CD4-positive, alpha-beta T cell treated with Interleukin-6 for 4 hours (primary cell): ENCODE measurements at places on chromosomes 7 and 10.

- no peak for DNase-seq
These were observed 122.4 kb upstream of the PCBD1 start for GRCh38 chr10:71010730-71011129.

- DNase-seq = no peak
These were observed 26.2 kb upstream of the MSRB2 start for GRCh38 chr10:23069019-23069815.

DNA sequence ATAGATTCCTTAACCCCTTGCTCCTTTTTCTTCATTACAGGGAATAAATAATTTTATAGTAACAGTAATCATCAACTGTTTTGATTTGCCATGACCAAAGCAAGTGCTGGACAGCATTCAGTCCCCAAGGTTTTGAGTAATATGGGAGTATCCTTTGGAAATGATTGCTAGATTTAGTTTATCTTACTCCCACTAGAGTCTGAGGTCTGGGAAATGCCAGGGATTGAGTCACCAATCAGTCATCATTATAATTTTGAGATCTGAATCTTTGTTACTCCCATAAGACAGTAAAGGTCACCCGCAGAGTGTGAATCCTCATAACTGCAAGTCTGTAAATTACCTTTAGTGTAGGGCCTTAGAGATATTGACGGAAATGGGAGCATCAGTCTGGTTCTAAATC lies 133.7 kb upstream of the SEMA3E start:
- no peak for DNase-seq

DNA sequence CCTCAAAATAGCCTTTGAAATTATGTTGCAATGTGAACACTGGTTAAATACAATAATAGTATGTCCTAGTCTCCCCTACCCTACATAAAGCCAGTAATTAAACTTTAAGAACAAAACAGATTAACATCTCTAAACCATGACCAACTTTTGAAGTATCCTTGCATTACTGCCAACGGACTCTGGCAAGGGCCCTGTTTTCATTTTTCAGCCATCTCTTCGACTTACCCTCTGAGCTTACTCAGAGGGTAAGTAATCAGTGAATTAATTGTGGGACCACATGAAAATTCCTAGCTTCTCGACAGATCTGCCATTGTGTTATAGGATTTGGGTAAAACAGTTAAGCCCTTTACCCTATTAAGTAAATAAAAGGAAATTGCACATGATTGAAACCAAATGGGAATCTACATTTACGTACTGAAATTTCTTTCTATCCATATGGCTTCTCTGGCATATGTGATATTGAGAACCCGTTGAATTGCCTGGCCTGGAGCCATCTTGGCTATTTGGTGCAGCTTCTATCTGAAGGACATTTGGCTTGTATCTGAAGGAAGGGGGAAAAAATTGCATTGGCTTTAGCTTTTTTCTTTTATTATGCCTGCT lies 39.6 kb downstream of the DYNC1I1 start:
- no peak for DNase-seq

DNA sequence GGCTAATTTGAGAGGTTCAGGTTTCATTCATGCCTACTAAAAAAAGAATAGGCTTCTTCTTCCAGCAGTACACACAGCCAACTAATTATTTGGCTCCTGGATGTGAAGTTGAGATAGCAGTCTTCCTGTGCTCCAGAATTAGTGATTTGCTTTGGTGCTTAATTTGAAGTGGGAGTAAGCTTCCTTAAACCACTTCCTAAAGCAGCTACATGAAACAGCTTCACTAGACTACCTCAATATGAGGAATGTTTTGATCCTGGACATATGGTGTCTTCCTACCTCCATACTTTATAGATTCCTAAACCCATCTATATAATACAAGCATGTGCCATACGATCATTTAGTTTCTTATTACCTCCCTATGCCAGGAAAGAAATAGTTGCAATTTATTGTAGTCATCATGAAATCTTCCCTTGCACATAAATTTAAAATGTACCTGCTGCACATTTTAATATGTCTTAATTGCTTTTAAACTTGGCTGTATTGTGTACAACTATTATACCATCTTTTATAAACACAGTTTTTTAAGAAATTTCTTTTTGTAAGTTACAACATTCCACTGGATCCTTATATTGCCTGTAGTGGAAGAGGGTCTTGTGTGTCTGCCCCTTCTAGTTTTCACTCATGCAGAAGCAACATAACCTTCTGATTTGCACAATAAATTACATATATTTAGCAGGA lies 8.6 kb downstream of the VIM start:
- no peak for DNase-seq

DNA sequence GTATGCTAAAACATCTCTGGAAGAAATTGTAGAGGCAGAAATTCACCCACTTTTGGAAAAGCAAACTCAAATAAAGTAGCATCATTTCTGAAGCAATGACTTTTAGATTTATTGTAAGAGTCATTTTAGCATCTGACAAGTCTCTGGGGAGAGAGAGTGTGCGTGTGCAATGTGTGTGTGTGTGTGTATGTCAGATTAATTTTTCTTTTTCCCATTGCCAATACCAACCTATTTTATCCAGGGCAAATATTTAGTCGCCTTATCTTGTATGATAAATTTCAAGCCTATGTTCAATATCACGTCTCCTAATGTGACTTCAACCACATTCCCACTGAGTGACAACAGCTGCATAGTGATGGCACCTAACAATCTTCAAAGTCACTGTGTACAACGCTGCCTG lies 101.7 kb downstream of the NEBL start:
- DNase-seq = no peak

GRCh38 chr10:84191106-84191505 lies 3.2 kb upstream of the CDHR1 start:
- peak; percentile 42 for DNase-seq

DNA sequence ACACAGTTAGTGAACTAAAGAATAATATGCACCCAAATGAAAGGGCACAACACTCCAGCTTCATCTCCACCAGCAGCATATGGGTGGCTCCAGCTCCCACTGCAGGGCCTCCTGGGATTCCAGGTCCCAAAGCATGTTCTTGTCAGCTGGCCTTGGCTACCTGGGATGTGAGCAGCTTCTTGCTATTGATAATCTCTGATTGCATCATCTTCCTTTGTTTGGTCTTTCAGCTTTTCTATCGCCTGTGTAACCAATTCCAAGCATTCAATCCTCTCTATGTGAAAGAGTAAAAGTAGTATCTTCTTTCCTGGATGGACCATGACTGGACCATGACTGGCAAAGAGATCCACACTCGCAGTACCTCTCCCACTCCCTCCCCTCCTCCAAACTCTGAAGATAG lies 333.9 kb upstream of the GLI3 start:
- no peak for DNase-seq

GRCh38 chr7:96238474-96238873 lies 83.4 kb downstream of the SLC25A13 start:
- DNase-seq = no peak

DNA sequence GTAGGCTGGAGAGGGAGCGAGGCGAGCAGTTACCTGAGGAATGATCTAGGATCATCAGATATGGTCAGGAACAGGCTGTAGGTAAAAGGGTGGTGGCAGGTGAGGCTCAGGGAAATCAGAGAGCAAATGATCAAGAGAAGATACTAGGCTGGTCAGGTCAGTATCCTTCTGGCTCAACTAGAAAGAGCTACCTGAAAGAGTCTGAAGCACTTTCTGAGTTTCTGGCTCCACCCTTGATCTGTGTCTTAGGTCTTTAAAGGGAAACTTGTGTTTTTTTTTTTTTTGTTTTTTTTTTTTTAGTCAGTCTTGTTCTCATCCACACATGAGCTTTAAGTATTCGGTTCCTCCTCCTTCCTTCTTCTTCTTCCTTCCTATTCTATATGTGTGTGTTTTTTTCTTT lies 10.5 kb downstream of the ADAM22 start:
- DNase-seq = no peak

GRCh38 chr7:18727115-18727870 lies 231.7 kb downstream of the HDAC9 start:
- no peak for DNase-seq

GRCh38 chr10:82377608-82378007 lies 502.6 kb downstream of the NRG3 start:
- no peak for DNase-seq

GRCh38 chr7:17773289-17773626 lies 167.0 kb downstream of the SNX13 start:
- DNase-seq = no peak

DNA sequence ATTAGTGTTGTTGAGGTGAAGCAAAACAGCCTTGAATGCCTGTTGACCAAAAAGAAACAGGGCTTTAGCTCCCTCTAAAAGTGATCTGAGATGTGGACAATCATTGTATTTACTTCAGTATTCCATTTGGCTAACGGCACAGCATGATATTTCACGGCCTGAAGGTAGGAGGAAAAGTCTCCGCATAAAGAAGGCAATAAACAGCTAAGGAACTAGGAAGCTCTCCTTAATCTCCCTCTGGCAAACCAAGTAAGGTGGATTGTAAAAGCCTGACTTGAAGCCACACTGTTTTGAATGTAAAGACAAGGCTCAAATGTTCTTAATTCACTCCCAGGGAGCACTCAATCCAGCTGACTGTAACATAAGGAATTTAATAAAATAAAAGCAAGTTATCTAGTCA lies 160.0 kb upstream of the ZNF804B start:
- no peak for DNase-seq

DNA sequence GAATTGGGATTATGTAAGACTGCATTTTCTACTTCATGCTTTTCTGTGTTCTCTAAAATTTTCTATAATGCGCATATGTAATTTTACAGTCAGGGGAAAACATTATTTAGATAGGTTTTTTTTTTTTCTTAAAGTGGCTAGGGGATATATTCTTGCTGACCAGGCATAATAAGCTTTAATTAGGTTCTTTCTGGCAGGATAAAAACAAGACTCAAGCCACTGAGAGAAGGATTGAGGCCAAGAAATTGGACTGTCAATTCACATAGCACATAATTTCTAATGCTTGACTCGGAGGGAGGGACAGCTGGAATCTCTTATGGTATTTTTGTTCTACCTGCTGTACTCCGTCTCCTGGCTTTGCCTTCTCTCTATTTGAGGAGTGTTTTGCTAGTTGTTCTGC lies 119.8 kb upstream of the NPVF start:
- DNase-seq = no peak

DNA sequence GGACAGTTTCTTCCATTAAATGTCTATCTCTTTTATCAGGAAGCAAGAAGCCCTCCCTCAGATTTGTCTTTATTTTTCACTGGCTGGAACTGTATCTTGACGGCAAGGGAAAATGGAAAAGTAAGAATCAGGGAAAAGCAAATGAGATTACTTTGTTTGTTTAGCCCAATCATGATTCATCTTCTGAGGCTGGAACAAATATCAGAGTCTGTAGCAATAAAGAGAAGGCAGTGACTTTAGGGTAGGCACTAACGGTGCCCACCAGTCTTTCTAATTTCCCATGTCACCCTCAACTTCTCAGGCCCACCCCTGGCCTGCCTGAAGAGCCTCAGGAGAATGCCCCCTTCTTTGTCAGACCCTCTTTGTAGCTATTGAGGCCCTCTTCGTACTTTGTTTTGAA lies 36.3 kb upstream of the GOLGA7B start:
- DNase-seq = no peak

DNA sequence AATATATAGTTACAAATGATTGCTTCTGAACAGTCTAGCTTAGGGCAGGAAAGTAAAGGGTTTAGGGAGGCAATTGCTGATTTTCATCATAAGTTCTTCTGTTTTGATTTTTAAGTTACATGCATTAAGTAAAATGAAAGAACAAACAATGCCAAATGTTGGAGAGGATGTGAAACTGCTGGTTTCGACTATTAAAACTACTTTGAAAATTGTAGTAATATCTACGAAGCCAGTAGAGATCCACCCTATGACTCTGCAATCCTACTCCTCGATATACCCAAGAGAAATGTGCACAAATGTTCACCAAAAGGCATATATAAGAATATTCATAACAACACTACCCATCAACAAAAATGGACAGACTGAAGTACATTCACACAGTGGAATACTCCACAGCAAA lies 24.3 kb downstream of the PDZD8 start:
- DNase-seq = no peak

- DNase-seq = no peak
These were observed 29.2 kb downstream of the TFAM start for GRCh38 chr10:58414270-58415041.

- no peak for DNase-seq
These were observed 17.6 kb upstream of the DDIT4 start for GRCh38 chr10:72255977-72256729.

GRCh38 chr7:35866186-35866585 lies 65.3 kb downstream of the SEPTIN7 start:
- no peak for DNase-seq

GRCh38 chr10:86293396-86293791 lies 73.2 kb downstream of the GRID1 start:
- DNase-seq = no peak

- no peak for DNase-seq
These were observed 13.2 kb downstream of the TRIM8 start for GRCh38 chr10:102657451-102657850.

DNA sequence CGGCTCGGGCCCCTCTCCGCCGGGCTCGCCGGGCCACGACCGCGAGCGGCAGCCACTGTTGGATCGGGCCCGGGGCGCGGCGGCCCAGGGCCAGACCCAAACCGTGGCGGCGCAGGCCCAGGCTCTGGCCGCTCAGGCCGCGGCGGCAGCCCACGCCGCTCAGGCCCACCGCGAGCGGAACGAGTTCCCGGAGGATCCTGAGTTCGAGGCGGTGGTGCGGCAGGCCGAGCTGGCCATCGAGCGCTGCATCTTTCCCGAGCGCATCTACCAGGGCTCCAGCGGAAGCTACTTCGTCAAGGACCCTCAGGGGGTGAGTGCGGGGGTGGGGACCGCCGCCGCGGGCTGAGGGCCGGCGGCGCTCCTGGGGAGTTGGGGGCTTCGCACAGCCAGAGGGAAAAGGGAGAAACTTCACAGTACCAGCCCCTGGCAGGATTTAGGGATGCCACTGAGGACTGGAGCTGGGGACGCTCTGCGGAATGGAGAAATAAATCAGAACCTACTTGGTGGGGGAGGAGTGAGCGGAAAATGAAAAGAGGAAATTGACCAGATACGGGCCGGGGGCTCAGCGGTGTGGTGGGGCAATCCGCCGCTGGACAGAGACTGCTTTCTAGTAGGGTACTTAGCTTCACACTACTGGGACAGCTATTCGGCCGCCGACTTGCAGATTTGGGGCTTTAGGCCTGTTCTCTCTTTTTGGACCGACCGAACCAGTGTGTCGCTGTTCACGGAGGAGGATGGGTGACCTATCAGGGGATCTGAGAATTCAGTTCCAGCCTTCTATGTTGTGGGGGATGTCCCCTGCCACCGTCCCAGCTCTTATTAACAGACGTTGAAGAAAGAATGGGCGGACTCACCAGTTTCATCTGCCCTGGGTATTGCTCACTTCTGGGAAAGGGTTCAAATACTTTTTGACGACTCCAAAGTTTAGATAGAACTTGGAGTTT lies 669 bp downstream of the PI4K2A start:
- DNase-seq = peak; percentile 21

GRCh38 chr7:86708031-86708680 lies 64.4 kb downstream of the GRM3 start:
- no peak for DNase-seq

GRCh38 chr7:55533050-55533728 lies 39.1 kb downstream of the VOPP1 start:
- peak; percentile 75 for DNase-seq

DNA sequence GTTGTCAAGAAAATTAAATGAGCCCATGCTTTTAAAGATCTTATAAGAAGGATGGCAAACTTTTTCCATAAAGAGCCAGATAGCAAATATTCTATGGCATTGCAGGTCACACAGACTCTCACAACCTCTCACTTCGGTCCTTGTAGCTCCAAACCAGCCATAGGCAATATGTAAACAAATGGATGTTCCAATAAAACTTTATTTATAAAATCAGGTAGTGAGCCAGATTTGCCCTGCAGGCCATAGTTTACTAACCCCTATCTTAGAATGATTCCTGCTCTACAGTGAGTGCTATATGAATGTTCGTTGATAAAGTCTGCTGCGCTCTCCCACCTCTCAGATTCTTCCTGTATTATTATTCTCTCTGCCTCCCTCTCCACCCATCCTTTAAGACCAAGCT lies 177.7 kb downstream of the KCNMA1 start:
- no peak for DNase-seq
